Activated CD4-positive, CD25-positive, alpha-beta regulatory T cell treated with anti-CD3 and anti-CD28 coated beads, Interleukin-2, amount 50 U/mL, for 24 hours (primary cell): ENCODE measurements at places on chromosomes 11 and 22.

DNA sequence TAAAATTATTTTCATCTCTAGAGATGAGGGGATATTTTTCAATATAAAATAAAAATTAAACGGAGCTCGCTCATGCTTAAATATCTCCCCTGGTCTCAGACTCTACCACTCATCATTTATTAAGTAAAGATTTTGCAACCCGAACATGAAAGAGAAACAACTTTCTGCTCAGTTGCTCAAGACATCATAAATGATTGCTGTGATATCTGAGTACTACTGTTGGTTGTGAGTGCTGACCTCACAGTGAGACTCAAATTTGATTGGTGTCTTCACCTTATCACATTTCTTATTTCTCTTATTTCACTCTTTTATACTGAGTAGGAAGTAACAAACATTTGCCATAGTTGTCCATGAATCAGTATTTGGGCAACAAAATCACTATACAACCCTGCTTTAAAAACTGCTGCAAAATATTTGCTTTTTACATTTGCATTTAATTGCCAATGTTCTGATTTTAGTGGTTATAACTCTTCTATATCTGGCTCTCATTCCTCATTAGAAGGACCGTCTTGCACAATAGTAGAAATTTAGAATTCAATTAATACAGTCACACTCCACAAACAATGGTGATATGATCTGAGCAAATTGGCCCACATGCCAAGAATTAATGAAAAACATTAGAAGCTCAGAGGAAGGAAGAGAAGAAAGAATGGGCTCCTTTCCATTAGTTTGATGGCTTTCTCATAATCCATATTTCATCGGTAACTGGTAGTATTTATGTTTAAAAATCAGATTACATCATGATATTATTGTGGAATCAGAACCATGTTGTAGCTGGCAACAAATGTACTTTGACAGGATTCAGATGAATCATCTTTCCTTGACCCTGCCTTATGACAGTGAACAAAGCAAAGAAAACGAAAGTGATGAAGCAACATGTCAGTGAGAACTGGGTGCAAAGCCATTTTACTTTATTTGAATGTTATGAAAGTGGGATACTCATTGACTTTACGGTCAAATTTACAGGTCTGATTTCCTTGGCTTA lies 973.6 kb upstream of the TENM4 start:
- no peak for ATAC-seq

DNA sequence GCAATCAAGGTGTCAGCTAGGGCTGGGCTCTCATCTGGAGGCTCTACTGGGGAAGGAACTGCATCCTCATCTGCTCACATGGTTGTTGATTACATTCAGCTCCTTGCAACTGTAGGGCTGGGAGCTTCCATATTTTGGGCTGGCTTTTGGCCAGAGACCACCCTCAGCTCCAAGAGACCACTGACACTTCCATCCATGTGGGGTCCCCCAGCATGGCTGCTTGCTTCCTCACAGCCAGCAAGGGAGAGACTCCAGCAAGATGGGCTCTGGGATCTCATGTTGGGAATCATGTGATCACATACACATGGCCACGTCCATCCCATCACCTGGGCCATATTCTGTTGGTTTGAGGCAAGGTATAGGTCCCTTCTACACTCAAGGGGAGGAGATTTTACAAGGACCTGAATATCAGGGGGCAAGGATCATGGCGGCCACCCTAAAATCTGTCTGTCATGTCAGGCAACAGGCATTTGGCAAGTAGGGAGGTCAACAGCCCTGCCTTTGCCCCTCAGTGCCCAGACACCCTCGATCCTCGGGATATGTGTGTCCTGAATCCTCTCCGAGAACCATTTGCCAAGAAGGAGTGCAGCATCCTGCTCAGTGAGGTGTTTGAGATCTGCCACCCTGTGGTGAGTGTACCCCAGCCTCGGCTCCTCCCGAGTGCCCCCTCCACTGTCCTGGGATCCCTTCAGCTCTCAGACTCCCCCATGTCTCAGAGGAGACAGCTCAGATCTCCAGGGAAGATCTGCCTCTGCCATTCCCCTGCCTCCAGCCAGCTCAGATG lies 48.7 kb downstream of the OTOG start:
- ATAC-seq = no peak

GRCh38 chr11:85440273-85440672 lies 186.9 kb downstream of the DLG2 start:
- no peak for ATAC-seq

GRCh38 chr11:2447951-2448650 lies 3.3 kb downstream of the KCNQ1 start:
- ATAC-seq = no peak

DNA sequence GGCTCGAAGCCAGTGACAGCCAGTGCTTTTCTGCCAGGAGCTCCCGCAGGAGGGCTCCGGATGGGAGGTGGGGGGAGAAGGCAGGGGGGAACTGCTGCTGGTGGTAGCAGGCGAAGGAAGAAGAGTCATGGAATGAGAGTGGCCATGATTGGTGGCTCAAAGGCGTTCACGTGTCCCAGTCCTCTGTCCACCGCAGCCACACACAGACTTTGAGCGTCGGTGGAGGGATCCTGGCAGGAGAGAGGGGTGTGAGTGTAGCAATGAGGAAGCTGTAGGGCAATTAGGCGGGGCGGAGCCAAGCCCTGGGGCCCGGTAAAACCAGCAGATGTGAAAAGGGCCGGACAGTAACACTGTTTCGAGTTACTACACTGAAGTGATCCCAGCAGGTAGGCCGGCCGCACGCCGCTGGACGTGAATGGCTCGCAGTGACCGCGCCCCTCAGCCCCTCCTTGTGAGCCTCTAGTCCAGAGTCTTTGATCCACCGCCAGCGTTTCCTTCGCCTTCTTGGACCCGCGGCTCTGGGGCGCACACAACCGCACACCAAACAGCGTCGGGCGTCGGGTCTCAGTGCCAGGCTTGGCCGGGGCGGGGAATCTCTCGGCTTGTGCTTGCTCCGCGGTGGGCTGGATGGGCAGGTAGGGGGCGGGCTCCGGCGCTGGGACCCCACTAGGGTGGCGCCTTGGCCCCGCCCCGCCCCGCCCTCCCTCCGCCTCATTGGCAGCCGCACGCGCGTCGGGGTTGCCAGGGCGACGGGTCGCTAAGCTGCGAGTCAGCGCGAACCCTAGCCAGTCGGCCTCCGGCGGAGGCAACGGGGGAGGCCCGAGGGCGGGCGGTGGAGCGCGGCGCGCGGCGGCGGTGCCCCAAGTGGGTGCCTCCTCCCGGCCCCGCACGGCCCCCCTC lies at the start of gene LRRC10B:
Gene LRRC10B (plus strand): TSS at position 788 of the 900 bp plus-strand sequence. CDS start 250 bp downstream, outside the sequence.
- no peak for ATAC-seq
